ENCODE measurements at places on chromosomes 16 and 17.
A peak's percentile ranks its signal among the peaks of the same experiment; 100 is the strongest.

DNA sequence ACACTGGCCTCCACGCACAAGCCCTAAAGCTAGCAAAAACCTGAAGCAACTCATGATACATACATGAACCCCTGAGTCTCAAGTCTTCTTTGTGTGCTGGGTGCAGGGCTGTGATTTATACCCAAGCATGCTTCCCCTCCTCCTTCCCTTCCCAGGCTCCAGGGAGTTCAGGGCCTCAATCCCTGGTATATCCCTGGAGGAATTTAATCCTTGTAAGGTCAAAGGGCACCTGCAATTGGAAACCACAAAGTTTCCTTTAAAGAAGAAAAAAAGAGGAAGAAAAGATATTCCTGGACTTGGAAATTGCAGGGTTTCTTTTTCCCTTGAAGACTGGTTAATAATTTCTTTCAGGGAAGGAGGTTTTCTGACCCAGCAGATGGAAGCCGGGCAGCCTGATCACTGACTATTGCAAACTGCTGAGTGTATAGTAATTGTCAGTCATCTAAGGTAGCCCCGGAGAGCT, 182.3 kb downstream of the AATF start:
- DNase-seq: no peak

DNA sequence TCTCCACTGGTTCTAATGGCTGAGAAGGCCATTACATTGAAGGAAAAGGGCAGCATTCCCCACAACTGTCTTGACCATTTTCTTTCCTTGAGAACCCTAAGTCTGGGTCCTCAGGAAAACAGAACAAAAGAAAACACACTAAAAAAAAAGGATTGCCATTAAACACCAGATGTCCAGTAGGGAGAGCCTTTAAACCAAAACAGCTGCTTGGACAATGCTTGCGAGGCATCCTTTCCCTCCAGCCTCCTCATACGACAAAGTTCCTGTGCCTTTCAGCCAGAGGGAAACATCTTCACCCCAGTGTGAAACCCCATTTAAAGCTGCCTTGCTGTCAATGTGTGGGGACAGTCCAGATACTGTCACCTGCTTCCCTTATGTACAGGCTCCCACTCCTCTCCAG, 74.3 kb downstream of the MMD start:
- no peak for DNase-seq

GRCh38 chr17:50871364-50871763, 5.2 kb upstream of the TOB1 start:
- no peak for DNase-seq

GRCh38 chr17:59427425-59427921, 96.0 kb downstream of the YPEL2 start:
- DNase-seq: peak; percentile 21

DNA sequence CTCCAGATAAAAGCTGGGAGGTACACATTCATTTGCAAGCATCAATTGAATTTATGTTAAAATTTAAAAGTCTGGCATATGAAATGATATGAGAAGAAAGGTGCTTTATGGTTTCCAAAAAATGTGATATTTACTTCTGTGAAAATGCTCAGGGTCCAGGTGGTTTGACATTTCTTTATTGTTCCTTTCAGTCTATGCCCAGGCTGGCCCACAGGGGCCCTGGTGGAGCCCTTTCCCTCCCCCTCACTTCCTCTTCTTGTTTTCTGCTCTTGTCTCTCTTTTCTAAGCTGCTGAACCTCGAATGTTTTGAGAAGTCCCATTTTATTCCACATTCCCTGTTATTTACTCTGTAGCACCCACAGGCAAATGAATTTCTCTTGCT, 127.8 kb downstream of the HS3ST3B1 start:
- no peak for DNase-seq

GRCh38 chr17:41383690-41384089, 1.6 kb upstream of the KRT34 start:
- DNase-seq: no peak

- no peak for DNase-seq
Measured at GRCh38 chr16:78490431-78490830, 391.0 kb downstream of the WWOX start.

DNA sequence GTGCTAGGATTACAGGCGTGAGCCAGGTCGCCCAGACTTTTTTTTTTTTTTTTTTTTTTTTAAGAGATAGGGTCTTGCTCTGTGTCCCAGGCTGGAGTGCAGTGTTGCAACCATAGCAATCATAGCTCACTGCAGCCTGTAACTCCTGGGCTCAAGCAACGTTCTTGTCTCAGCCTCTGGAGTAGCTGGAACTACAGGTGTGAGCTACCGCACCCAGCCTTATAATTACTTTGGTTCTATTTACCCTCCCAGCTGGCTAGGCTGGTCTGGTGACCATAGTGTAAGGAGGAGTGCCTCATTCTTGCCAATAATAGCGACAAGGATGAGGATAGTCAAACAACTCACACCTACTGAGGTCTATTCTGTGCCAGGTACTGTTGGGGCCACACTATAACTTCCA, 39.6 kb upstream of the USP7 start:
- DNase-seq: peak; percentile 6

- DNase-seq: no peak
Measured at GRCh38 chr17:45137561-45138305, 2.2 kb downstream of the ACBD4 start.

DNA sequence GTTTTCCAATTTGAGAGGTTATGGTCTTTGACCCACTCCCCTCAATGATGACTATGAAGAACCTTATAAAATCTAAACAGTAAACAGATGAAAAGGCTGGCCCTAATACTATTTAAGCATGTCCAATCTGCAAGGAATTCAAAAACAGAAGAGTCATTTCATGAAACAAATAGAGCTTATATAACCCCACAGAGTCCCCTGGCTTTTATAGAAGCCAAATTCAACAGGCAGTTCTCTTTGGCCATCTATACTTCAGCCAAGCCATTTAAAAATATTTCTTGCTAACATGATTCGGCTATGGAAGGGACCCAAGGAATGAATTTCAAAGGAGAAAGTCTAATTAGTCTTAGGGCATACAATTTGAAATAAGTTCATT, 43.4 kb downstream of the SPOP start:
- no peak for DNase-seq

DNA sequence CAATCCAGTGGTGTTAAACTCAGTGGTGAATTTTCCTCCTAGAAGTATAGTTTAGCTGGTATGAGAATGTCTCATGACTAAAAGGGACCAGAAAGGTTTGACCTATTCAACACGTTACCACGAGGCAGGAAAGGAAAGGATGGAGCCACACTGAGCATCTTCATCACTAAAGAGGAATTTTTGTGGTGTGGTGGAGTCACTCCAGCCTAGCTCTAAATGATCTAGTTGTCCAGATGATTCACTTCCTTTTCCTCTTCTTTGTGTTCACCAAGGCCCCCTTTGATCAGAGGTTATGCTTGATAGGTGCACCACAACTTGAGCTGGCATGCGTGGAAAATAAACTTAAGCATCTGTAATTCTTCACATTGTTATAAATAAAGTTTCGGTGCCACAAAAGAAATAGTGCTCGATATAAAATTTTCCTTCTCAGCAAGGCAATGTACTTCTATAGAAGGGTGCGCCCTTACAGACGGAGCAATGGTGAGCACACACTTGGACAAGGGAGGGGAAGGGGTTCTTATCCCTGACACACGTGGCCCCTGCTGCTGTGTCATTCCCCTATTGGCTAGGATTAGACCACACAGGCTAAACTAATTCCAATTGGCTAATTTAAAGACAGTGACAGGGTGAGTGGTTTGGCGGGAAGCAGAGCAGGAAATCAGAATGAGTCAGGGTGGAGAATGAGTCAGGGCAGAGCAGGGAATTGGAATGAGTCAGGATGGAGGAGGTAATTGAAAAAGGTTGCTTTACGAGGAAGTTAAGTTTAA, 254.6 kb downstream of the HS3ST3A1 start:
- DNase-seq: no peak

DNA sequence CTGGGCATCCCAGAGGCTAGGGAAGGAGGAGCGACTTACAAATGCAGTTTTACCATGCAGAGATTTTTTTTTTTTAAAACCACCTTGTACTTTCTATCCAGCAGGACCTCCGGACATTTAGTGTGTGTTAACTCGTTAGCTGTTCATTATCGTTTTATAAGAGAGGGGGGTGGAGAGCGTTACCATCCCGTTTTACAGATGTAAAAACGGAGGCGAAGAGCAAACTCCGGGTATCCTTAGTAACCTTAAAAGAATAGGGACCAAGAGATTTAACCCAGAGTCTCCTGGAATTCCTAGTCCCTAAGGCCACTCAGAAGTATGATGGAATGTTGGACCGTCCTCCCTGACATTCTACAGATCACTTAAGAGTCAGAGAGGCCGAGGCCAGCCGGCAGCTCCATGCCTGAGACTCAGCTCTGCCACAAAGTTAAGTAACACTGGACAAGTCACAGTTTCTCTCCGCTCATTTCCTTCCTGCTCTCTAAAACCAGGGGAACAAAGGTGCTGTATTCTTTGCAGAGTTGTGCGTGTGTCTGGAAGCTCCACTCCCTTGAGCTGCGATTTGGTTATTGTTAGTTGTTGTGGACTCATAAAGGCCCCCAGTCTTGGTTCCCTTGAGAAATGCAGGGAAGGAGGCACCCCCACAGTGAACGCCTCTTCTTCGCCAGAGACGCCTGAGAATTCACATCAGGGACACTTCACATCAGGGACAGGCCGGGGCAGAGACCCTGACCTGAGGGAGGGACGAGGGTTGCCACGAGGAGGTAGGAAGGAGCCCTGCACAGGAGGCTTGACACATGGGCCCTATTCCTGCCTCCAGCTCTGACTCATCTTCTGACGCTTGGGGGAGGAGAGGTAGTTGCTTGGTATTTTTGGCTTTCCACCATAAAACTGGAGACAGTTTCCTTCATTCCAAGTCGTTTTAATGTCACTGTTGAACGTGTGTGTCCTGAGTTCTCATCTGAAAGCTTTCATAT, 1.2 kb downstream of the DUSP14 start:
- DNase-seq: peak; percentile 48

DNA sequence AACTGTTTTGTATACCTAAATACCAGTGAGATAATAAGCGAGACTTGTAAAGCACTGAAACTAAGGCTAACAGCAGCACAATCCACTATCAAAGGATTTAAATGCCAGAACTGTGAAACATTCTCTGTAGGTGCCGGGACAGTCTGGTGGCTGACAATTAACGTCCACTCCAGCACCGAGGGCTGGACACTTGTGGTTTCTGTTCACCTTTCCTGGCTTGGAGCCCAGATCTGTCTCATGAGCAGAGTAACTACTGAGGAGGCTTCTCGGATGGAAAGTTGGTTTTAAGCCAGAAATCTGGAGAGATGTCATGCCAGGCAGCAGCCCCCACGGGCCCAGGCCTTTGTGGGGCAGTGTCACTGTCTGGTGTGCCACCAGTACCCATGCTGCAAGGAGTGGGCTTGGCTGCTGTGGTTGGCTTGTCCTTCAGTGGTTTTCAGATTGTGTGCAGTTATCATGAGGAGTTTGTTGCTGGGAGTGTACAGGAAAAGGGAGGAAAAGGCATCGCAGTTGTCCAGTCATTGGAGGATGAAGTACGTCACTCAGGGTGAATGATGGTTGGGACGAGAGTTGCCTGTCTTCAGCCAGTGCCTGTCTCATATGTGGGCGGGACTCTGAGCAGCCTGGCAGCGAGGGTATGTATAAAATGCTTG, 35.5 kb downstream of the UBN1 start:
- DNase-seq: no peak

- no peak for DNase-seq
Measured at GRCh38 chr17:4759776-4760236, 11.9 kb upstream of the TM4SF5 start.

DNA sequence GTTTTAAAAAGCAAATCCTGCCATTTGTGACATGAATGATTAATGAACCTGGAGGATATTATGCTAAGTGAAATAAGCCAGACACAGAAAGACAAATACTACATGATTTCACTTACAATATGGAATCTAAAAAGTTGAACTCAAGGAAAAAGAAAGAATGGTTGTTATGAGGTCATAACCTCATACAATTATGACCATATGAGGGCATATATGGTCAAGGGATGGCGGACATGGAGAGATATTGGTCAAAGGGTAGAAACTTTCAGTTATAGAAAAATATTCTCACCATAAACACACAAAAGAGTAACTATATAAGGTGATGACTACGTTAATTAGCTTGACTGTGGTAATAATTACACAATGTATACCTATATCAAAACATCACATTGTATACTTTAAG, 56.5 kb downstream of the MYO1D start:
- DNase-seq: no peak

DNA sequence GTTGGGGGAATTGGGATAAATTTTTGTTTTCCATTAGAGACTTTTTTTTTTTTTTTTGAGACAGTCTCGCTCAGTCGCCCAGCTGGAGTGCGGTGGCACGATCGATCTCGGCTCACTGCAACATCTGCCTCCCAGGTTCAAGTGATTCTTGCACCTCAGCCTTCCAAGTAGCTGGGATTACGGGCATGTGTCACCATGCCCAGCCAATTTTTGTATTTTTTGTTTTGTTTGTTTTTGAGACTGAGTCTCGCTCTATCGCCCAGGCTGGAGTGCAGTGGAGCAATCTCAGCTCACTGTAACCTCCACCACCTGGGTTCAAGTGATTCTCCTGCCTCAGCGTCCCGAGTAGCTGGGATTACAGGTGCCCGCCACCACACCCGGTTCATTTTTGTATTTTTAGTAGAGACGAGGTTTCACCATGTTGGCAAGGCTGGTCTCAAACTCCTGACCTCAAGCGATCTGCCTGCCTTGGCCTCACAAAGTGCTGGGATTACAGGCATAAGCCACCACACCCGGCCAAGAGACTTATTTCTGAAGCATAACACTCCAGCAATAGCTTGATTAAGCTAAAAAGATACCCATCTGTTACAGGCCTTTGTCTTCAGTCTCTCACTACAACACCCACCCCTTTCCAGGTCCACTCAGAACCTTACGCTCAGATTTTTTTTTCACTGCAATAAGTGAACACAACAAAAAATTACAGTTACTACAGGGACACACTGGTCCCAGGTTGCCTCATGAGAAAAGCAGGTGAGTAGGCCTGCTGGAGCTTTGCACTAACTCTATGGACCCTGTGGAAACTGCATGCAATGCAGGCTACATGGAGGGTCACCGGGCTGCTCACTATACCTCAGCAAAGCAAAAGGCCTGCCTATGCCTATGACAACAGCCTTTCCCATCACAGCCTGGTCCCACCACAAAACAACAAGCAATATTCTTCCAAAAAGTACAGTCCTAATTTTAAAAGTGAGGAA, 34.6 kb downstream of the KANSL1 start:
- peak; percentile 18 for DNase-seq

GRCh38 chr16:55255733-55256282, 68.2 kb upstream of the IRX6 start:
- DNase-seq: no peak
